Upper lobe of right lung (tissue), 1 donor: ENCODE measurements at places on chromosomes 11 and 22.

GRCh38 chr11:69878144-69878883 is 59.1 kb upstream of the FGF3 start:
- peak; percentile 34 for DNase-seq

GRCh38 chr22:29994943-29995342 is 85.3 kb upstream of the HORMAD2 start:
- DNase-seq = no peak

GRCh38 chr11:64218628-64219353 is 7.2 kb downstream of the TRPT1 start:
- no peak for DNase-seq

- DNase-seq = no peak
These were observed 27.7 kb upstream of the APOL5 start for GRCh38 chr22:35690001-35690400.
